T-helper 17 cell (primary cell): ENCODE measurements at places on chromosomes 5 and 9. TPM values are rescaled to one million over a fixed set of nuclear protein-coding genes. Genes with fewer than 3 reads are reported as not detected.

The SNCAIP gene
- not detected for total RNA-seq

DNA sequence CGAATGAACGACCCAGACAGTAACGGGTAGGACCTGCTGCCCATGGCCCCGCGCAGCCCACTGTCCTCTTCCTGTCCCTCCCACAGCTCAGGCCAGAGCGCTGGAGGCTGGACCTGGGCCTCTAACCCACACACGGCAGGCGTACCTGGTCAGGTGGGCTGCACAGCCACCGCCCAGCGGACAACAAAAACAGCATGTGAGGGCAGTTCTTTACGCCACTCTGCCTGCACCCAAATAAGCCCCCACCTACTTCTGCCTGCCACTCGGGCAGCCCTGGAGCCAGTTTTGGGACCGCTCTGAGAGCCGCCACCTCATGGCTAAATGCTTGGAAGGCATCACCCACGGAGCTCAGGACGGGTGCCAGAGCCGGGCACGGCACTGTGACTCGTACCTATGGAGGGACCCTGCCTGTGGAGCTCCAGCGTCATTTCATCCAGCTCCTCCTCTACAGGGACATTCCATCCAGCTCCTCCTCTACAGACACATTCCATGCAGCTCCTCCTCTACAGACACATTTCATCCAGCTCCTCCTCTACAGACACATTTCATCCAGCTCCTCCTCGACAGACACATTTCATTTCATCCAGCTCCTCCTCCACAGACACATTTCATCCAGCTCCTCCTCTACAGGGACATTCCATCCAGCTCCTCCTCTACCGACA is 18.9 kb downstream of the CLPTM1L start:
- H3K4me1 ChIP-seq = peaks cover 33% of the 10 kb centered on the region
- no peak overlapping the region for H3K27ac ChIP-seq
- peak overlapping the region; percentile 36 for H3K4me3 ChIP-seq
- H3K36me3 ChIP-seq = peaks cover 26% of the 10 kb centered on the region
- no peaks in the 10 kb centered on the region for H3K27me3 ChIP-seq

DNA sequence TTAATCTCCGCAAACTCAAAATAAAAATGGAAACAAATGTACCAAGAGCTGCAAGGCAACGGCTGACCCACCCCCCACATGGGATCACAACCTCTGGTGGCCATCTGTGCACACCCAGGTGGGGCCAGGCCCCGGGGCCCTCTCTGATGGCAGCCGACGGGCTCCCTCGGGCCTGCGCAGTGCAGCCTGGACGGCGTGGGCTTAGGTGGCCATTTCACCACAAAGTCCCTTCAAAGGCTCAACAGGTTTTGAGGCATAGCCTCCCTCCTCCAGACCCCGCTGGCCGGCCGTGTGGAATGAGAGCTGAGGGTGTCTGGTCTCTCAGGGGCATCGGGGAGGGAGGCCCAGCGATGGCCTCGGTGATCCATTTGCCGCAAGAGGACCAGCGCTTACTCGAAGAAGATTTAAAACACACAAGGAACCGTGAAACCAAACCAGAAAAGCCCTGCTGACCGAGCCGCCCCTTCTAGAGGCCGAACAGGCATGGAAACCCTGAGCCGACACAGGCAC is 42.7 kb upstream of the CEP72 start:
- H3K27me3 ChIP-seq = peaks cover 33% of the 10 kb centered on the region
- no peak overlapping the region for H3K27ac ChIP-seq
- H3K36me3 ChIP-seq = no peaks in the 10 kb centered on the region
- no peak for DNase-seq
- H3K4me1 ChIP-seq = peaks cover 2% of the 10 kb centered on the region

GRCh38 chr5:95728494-95729114 is 2.5 kb upstream of the RHOBTB3 start:
- no peak overlapping the region for H3K4me3 ChIP-seq
- no peaks in the 10 kb centered on the region for H3K36me3 ChIP-seq
- H3K27ac ChIP-seq = no peak overlapping the region
- no peak for DNase-seq
- H3K4me1 ChIP-seq = peaks cover 27% of the 10 kb centered on the region

- H3K4me1 ChIP-seq = no peaks in the 10 kb centered on the region
- DNase-seq = no peak
Measured at GRCh38 chr5:174251305-174252000, 205.9 kb downstream of the NSG2 start.

DNA sequence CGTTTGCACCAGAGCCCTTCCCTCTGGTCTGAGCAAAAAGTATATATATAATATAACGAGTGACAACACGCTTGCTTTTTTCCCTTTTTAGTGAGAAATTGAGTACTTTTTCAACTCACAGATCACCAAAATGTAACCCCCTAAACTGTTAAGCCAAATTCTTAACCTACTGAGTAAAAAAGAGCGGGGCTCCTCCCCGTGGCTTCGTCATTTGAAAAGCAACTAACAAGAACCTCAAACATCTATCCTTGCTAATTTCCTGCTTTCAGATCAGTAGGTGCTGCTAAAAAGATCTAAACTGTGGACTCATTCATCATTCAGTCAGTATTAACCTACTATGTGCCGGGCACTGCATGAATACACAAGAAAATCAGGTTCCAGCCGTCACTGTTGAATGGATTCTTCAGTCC is 1.0 kb upstream of the PTBP3 start:
- peak overlapping the region; percentile 94 for H3K4me3 ChIP-seq
- peaks cover 30% of the 10 kb centered on the region for H3K4me1 ChIP-seq
- no peaks in the 10 kb centered on the region for H3K27me3 ChIP-seq
- DNase-seq = no peak
- no peaks in the 10 kb centered on the region for H3K36me3 ChIP-seq
- peak overlapping the region; percentile 95 for H3K27ac ChIP-seq

The TAS2R1 gene
- not detected for total RNA-seq

DNA sequence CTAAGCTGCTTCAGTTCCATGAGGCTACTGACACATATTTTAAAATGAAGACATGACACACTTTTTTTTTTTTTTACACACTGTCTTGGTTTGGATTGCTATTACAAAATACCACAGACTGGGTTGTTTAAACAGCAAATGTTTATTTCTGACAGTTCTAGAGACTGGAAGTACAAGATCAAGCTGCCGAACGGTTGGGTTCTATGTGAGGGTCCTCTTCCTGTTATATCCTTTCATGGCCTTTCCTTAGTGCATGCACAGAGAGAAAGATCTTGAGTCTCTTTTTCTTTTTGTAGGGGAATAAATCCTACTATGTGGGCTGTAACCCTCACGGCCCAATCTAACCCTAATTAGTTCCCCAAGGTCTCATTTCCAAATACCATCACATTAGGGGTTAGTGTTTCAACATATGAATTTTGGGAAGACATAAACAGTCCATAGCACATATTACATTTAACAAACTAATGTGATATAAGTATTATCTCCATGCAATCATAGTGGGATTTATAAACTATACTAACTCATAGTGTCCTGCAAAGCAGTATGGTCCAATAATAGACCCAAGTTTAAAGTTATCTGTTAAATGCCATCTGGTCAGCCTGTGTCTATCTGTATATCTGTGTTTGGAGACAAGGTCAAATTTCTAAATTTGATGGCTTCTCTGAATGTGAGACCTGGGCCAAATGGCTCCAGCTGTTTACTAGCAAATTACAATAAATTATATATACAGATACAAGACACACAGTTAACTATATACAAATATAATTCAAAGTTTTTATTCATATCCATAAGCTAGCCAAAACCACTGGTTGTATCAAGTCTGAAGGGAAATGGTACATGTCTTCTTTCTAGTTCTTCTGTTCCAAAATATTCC is 90.3 kb upstream of the NREP start:
- DNase-seq = no peak
- no peak overlapping the region for H3K4me3 ChIP-seq
- H3K4me1 ChIP-seq = no peaks in the 10 kb centered on the region
- no peak overlapping the region for H3K27ac ChIP-seq
